ENCODE measurements at places on chromosomes 11 and 22.

DNA sequence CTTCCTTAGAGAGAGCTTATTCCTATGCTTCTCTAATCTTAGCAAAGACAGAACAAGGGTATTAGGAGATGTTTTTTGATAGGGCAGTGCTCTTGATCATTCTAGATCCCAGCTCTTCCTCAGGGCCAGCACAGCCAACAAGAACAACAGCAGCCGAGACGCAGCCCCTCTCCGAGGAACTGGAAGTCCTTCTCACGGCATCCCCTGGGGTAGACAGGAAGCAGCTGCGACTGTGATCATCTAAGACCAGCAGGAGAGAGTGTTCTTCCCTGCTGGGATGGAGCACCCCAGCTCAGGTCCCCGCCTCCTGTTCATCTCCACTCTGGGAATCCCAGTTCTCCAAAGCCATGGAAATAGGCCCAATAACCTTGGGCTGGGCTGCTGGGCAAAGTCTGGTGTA lies 29.6 kb downstream of the IRAG1 start:
- DNase-seq: no peak

- no peak for DNase-seq
Measured at GRCh38 chr22:27474112-27474571, 327.4 kb downstream of the MN1 start.

- DNase-seq: no peak
Measured at GRCh38 chr22:25567251-25567675, 2.8 kb downstream of the GRK3 start.

DNA sequence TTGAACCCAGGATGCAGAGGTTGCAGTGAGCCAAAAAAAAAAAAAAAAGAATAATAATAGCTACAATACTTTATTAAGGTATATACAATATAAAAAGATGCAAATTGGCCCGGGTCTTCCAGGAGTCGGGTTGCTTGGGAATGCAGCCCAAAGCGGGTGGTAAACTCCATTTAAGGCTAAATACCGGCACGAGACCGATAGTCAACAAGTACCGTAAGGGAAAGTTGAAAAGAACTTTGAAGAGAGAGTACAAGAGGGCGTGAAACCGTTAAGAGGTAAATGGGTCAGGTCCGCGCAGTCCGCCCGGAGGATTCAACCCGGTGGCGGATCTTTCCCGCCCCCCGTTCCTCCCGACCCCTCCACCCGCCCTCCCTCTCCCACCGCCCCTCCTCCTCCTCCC lies 143.3 kb downstream of the DLG2 start:
- no peak for DNase-seq

DNA sequence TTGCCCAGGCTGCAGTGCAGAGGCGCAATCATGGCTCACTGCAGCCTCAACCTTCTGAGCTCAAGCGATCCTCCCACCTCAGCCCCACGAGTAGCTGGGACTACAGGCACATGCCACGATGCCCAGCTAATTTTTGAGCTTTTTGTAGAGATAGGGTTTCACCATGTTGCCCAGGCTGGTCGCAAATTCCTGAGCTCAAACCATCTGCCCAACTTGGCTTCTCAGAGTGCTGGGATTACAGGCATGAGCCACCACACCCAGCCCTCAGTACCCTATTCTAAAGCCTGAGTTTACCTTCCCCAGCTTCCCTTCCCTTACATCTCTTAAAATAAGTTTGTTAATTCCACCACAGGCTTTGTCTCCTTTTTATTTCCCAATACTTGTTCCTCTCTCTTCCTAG lies 59.1 kb downstream of the AMBRA1 start:
- no peak for DNase-seq

Data from CD4-positive, alpha-beta T cell treated with Interleukin-17A for 4 hours (primary cell).